ENCODE measurements at places on chromosomes 4 and X. TPM values are rescaled to one million over a fixed set of nuclear protein-coding genes. Genes with fewer than 3 reads are reported as not detected.

- peak; percentile 53 for DNase-seq
- H3K4me3 ChIP-seq = no peak overlapping the region
- H3K36me3 ChIP-seq = no peaks in the 10 kb centered on the region
- no peaks in the 10 kb centered on the region for H3K4me1 ChIP-seq
Measured at GRCh38 chr4:13355111-13355880, 128.8 kb downstream of the RAB28 start.

DNA sequence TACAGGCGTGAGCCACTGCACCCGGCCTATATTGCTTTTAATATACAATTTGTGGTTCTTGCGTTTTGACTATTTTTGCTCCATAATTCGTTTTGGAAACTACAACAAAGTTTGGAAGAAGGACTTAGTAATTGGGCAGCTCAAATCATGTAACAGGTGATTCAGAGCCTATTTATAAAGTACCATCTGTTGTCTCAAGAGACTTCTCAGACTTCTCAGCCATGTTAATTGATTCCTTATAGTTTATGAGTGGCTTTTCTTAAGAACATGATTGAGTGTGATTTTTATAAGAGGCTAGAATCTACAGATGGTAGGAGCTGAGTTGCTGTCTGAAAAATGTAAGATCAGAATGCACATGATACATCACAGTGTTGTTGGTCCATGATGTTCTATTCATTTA, 240.2 kb downstream of the ADGRL3 start:
- H3K4me3 ChIP-seq = no peak overlapping the region
- H3K27me3 ChIP-seq = no peaks in the 10 kb centered on the region
- no peak overlapping the region for H3K27ac ChIP-seq
- no peaks in the 10 kb centered on the region for H3K36me3 ChIP-seq
- no peak for DNase-seq

DNA sequence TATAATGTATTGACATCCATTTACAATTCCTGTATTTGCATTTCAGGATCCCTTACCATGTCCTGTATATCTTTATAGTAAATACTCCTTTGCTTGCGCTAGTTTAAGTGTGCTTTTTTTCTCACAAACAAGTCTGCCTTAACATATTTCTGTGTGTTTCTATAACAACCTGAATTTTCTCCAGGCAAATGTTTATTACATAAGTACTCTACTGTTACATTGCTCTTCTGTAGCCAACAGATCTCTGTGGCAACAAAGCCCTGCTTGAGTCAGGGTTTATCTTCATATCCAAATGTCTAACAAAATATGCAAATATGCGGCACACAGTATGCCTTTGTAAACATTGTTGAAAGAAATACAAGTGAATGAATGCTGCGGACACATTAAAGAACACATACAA, 625.5 kb downstream of the TLL1 start:
- no peaks in the 10 kb centered on the region for H3K4me1 ChIP-seq
- no peaks in the 10 kb centered on the region for H3K36me3 ChIP-seq
- H3K27ac ChIP-seq = no peak overlapping the region

GRCh38 chrX:40761762-40762161, 26.4 kb upstream of the MED14 start:
- DNase-seq = no peak
- no peaks in the 10 kb centered on the region for H3K27me3 ChIP-seq
- no peaks in the 10 kb centered on the region for H3K4me1 ChIP-seq
- H3K36me3 ChIP-seq = no peaks in the 10 kb centered on the region

DNA sequence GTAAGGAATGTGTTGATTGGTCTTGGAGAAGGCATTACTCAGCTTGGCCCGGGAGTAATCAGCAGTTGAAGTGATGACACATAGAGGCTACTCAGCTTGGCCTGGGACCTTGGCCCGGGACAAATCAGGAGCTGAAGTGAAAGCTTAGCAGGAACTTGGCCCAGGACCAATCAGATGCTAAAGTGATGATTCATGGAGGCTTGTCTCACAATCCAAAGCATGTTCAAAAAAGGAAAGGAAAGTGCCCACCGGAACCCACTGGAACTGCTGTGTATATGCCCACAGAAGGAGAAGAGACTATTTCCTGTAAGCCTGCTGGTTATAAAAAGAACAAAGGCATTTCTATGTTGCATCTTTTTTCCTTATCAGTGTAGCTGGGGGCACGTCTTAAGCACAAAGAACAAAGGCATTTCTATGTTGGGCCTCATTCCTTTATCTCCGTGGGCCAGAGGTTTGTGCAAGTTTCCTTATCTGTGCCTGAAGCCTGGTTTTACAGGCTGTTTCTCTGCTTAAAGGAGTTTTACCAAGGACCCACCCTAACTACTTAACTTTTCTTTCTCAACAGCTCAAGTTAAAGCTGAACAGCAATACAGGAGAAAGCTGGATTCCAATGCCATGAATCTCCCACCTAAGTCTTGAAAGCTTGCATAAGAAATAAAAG, 1176.7 kb downstream of the NLGN4X start:
- H3K36me3 ChIP-seq = no peaks in the 10 kb centered on the region
- peak; percentile 59 for DNase-seq
- no peaks in the 10 kb centered on the region for H3K4me1 ChIP-seq

- no peak overlapping the region for H3K4me3 ChIP-seq
- no peaks in the 10 kb centered on the region for H3K27me3 ChIP-seq
- H3K4me1 ChIP-seq = no peaks in the 10 kb centered on the region
- no peak for DNase-seq
- peaks cover 26% of the 10 kb centered on the region for H3K36me3 ChIP-seq
Measured at GRCh38 chr4:78885598-78885997, 53.6 kb downstream of the PAQR3 start.

DNA sequence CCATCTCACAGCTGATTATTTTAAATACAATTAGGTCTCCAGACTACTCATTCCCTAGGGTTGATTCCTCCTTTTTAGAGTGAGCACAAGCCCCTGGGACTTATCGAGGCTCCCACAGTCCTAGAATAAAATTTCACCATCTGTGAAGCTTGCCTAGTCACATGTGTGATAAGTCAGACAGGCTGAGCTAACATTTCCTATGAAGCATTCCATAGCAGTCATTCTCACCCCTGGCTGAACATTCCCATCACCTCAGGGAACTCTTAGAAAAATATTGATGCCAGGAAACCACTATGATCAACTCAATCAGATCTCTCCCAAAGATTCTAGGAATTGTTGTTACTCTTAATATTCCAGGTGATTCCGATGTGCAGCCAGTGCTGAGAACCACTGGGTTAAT, 37.7 kb downstream of the ARHGEF9 start:
- no peaks in the 10 kb centered on the region for H3K36me3 ChIP-seq
- no peak for DNase-seq
- H3K4me1 ChIP-seq = peaks cover 35% of the 10 kb centered on the region

DNA sequence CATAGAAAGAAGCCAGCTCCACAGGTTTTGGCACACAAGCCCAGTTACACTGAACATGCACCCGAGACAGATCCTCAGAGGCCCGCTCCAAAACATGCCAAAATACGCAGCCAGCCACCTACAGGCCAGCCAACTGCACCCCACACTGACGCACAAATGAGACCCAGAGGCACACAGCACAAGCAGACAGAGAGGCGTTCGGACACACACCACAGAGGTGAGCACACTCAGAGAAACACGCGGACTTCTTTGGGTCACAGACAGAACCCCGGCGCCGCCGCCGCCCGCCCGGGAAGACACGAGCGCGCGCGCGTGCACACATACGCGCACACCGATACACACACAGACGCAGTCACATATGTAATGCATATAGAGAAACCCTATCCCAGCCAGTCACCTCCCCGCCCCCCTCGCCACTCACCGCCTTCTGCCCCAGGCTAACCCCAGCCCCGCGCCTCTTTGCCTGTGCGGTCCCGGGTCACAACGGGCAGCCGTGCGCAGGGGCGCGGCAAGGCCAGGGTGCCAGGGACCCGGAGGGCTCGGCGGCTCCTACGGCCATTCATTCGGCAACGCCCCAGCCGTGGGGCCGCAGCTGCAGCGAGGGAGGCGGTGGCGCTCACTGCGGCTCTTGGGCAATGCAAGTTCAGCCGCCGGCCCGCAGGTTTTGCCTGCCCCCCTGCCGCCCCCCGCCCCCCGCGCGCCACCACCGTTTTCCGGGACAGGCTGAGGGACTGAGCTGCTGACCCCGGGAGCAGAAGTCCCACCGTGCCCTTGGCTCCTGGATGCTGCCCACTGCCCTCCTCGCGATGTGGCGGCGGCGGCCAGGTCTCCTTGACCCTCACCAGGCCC, 553 bp downstream of the SEPTIN6 start:
- no peaks in the 10 kb centered on the region for H3K27me3 ChIP-seq
- peak; percentile 73 for DNase-seq
- peak overlapping the region; percentile 82 for H3K27ac ChIP-seq
- no peaks in the 10 kb centered on the region for H3K36me3 ChIP-seq
- peak overlapping the region; percentile 81 for H3K4me3 ChIP-seq
- peaks cover 10% of the 10 kb centered on the region for H3K4me1 ChIP-seq

DNA sequence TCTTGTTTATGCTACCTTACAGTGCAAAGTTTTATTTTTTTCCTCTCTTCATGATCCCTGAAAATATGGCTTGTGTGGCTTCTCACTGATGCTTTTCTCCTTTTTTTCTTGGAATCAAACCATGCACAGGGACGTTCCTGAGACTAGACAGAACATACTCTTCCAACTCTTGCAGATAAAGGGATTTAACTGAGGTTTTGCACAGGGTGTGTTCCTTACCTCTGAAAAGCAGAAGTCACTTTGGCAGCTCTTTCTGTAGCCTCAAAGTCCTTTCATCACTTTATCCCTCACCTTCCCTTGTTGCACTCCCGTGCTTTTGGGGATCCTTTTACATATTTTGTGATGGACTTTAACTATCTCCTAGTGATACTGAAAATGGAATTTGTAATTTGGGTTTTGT, 300.1 kb downstream of the SPRY1 start:
- H3K36me3 ChIP-seq = no peaks in the 10 kb centered on the region
- H3K27me3 ChIP-seq = no peaks in the 10 kb centered on the region
- DNase-seq = no peak
- no peak overlapping the region for H3K27ac ChIP-seq
- H3K4me3 ChIP-seq = no peak overlapping the region

- no peaks in the 10 kb centered on the region for H3K36me3 ChIP-seq
- no peak overlapping the region for H3K27ac ChIP-seq
- no peaks in the 10 kb centered on the region for H3K4me1 ChIP-seq
- no peak overlapping the region for H3K4me3 ChIP-seq
Measured at GRCh38 chrX:7941390-7942042, 14.3 kb upstream of the PNPLA4 start.

DNA sequence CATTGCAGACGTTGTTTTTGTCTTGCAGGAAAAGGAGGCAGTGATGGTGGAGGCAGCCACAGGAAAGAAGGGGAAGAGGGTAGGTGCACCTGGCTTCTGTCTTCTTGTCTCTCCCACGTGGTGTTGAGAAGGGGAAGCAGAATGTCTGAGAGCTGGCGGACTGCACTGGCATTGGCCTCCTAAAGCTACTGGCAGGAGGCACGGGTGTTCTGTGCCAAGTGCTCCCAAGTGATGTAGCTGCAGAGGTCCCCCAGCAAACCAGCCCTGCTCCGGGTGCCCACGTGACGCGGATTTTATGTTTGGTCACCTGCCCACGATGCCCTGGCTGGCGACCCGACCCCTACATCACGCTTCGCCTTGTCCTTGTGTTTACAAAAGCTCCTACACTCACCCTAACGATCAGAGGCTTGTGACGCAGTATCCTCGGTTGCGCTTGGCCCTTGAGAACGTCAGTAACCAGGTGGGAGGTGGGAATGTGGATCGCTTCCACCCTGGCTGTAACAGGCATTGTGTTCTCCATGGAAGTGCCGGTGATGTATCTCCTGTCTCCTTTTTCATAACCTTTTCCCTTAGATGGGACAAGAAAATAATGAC, 28.5 kb upstream of the XG start:
- H3K27ac ChIP-seq = no peak overlapping the region
- H3K27me3 ChIP-seq = no peaks in the 10 kb centered on the region
- DNase-seq = no peak
- H3K4me1 ChIP-seq = no peaks in the 10 kb centered on the region

DNA sequence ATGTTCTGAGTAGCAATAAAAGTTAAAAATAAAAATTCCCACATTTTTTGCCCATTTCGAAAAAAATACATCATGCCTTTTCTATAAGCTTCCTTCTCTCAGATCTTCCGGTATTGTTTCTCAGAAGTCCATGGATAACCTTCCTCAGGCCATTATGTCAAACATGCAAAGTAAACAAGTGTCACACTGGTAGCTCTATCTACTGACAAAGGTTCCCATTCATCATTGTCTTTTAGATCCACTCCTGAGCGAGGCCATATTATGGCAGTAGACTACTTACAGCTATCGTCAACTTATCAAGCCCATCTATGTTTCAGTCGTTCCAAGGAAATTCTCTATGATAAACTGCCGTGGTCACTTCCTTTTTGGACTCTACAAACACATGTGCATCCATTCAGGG, 1068.2 kb downstream of the GLUD2 start:
- H3K27ac ChIP-seq = no peak overlapping the region
- DNase-seq = no peak
- no peak overlapping the region for H3K4me3 ChIP-seq
- H3K36me3 ChIP-seq = no peaks in the 10 kb centered on the region
- no peaks in the 10 kb centered on the region for H3K27me3 ChIP-seq

TRIM60 gene
- not detected for total RNA-seq

TMPRSS11B gene
- not detected for total RNA-seq

ERVMER34-1 gene
- total RNA-seq = not detected

SCOC gene
- total RNA-seq = 28.4 TPM

RRH gene
- total RNA-seq = not detected

HHIP gene
- total RNA-seq = 33.0 TPM

ARAP2 gene
- 69.4 TPM for total RNA-seq

FAM9C gene
- 0.18 TPM for total RNA-seq
